ENCODE measurements at places on chromosomes 12 and 14.

DNA sequence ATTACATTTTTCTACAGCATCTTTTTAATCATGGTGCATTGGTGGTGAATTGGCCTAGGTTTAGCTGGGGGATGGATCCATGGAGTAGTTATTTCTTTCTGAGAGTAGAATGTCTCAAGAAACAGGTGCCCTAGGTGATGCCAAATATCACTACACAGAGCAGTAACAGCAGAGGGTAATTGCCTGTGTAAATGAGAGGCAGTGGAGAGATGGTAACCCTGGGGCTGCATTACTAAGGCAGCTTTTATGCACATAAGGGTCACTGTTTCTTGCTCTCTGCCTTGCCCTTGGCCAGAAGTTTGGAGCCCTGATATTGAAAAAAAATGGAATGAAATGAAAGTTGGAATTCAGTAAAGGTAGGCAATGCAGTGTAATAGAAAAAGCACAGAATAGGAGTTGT lies 604.0 kb downstream of the NOVA1 start:
- no peak for DNase-seq

- no peak for DNase-seq
Observed at GRCh38 chr14:99928963-99929362, 135.8 kb downstream of the EML1 start.

- DNase-seq = no peak
Observed at GRCh38 chr12:48003226-48004052, 837 bp downstream of the COL2A1 start.

- DNase-seq = no peak
Observed at GRCh38 chr14:89617481-89618329, 200.7 kb upstream of the FOXN3 start.

- DNase-seq = no peak
Observed at GRCh38 chr14:92563359-92563758, 49.8 kb downstream of the RIN3 start.

GRCh38 chr14:78611796-78612571 lies 441.8 kb downstream of the NRXN3 start:
- no peak for DNase-seq

- no peak for DNase-seq
Observed at GRCh38 chr14:32608857-32609256, 279.8 kb downstream of the AKAP6 start.

DNA sequence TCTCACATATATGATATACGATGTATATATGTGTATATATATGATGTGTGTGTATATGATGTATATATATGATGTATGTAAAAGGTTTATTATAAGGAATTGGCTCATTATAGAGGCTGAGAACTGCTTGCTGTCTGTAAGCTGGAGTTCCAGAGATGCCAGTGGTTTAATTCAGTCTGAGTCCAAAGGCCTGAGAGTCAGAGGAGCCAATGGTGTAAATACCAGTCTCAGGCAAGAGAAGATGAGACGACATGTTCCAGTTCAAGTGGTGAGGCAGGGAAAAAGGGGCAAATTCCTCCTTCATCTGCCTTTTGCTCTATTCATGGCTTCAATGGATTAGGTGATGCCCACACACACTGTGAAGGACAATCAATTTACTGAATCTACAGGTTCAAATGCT lies 17.1 kb upstream of the STYK1 start:
- DNase-seq = no peak

DNA sequence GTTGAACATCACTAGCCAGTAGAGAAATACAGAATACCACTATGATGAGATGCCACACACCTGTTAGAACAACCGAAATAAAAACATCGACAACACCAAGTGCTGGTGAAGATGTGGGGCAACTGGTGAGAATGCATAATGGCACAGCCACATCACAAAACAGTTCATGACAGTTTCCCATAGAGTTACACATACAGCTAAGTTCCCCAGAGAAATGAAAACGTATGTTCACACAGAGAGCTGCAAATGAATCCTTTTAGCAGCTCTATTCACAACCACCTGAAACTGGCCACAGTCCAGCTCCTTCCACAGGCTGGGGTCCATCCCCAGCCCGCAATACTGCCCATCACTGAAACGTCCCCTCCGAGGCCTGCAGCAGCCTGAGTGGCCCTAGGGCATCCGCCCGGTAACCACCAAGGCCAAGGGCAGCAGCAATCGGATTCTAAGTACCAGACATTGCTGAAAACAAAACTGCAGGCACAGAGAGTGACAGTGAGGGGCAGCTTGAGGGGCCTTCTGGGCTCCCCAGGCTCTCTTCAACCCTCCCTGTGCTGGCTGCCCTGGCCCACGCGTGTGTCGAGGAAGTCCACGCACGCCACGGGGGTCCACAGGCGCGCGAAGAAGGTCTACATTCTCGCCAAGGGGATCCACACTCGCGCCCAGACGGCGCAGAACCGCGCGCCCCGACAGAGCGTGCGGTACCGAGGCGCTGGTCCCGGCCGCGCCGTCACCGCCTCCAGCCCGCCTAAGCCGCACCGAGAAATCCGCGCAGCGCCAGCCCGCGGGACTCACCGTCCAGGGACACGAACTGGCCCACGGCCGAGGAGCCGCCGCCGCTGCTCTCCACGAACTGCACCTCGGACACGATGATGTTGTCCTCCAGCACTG lies 903 bp downstream of the BRF1 start:
- DNase-seq = no peak

GRCh38 chr12:7959701-7960121 lies 23.7 kb upstream of the SLC2A3 start:
- DNase-seq = no peak

GRCh38 chr12:94289461-94290312 lies 141.3 kb downstream of the PLXNC1 start:
- DNase-seq = no peak

GRCh38 chr14:103396463-103396862 lies 11.2 kb downstream of the MARK3 start:
- no peak for DNase-seq
